ENCODE measurements at places on chromosomes 2 and 18. TPM values are rescaled to one million over a fixed set of nuclear protein-coding genes. Genes with fewer than 3 reads are reported as not detected.

THUMPD2 gene
- 6.2 TPM for total RNA-seq

TUBA4B gene
- total RNA-seq, result not detected

NEURL3 gene
- total RNA-seq, result 0.34 TPM

GAREM1 gene
- total RNA-seq, result 0.53 TPM

NOSTRIN gene
- 11.0 TPM for total RNA-seq

HOXD4 gene
- 3.8 TPM for total RNA-seq

TBR1 gene
- not detected for total RNA-seq

ZBTB7C gene
- not detected for total RNA-seq

KIF1A gene
- 0.13 TPM for total RNA-seq

PSMA8 gene
- total RNA-seq, result not detected
